ENCODE measurements at places on chromosomes 16 and 17.

DNA sequence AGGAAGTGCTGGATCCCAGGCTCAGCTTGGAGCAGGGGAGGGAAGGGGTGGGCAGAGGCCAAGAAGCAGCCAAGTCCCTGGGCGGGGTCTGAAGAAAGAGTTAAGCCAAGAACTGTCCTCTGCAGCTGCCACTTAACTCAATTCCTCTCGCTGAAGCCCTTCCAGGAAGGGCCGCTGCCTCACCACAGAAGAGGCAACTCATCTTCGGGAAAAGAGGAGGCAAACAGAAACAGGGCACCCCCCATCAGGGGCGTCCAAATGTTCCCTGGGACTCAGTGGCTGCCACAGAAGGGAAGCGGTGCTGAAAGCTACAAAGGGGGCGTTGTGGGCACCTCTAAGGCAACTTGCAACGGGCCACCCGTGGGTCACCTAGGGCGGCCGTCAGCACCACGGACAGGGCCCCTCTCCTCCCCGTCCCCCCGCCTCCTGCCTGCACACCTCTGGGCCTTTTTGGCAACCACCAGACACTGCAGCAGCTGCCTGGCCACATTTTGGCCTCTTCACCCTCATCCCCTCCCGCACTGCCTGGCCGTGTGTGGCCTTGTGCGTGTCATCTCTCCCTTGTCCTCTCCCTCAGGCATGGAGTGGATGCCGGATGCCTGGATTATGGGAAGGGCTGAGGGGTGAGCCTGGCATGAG lies 2.5 kb downstream of the TLCD3B start:
- no peak for DNase-seq

DNA sequence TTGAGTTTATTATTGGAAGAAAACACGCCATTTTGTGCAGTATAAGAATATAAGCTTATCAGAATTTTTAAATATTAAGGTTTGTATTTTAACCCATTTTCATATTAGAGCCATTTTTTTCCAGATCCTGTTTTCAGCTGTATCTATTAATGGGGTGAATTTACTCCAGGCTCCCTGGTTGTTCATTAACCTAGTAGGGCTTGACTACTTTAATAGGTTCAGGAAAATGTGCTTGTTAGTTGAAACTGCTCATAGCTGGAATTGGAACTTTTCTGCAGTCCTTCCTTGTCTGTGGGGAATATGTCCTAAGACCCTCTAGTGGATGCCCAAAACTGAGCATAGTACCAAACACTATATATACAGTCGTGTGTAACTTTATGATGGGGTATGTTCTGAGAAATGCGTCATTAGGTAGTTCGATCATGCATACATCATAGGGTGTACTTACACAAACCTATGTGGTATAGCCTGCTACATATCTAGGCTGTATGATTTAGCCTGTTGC lies 28.0 kb downstream of the NFAT5 start:
- no peak for DNase-seq

DNA sequence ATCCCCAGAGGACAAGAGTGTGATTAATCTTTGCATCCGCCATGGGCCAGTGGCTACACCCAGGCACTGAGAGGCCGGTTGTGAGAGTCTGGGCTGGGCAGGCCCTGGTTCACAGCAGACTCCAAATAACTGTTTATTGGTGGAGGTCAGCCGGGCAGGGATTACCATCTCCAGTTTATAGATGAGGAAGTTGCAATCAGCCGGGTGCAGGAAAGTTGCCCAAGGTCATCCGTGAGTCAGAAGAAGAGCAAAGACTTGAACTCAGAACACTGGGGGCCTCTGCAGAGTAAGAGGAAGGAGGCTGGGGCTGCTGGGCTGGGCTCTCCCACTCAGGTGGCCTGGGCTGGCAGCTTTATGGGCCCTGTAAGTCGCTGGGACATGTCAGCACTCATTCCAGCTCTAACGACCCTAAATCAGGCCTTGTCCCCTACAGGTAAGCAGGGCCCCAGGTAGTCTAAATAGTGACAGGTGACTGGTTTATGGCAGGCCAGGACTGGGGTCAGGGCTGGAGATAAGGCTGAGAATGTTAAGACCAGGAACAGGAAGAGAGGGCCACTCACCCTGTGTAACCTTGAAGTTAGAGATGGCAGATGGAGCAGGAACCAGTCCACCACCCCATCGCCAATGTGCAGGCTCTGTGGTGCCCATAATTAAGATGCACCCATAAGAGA lies 2.1 kb upstream of the CA4 start:
- no peak for DNase-seq

DNA sequence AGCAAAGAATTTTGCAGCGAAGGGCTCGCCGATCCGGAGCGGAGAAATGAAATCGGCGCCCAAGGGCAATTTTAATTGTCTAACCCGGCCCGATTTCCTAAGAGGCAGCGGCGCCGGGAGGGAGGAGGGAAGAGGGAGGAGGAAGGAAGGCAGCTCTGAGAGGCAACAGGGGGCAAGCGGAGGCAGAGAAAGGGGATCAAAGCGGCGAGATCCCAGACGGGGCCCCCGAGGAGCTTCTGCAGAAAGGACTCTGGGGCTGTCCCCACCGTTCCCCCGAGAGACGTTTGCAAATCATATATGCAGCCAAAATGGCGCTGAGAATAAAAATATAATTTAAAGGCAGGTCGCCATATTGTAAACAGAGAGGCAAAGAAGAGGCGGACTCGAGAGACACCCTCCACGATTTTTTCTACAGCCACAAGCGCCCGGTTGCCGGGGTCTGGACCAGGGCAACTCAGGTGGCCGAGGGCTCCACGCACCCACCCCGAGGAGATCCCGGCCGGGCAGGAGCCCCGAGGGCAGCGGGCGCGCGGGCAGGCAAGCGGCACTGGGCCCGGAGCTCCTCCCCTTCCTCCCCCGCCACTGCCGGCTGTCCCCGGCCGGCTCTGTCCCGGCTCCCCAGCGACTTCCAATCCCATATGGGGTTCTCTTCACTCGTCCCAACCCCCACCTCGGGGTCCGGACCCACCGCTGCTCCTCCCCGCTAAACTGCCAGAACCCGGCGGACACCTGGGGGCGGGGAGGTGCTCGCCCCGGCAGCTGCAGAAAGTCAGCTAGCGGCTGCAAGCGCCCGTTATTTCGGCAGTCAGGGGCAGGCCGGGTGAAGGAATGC lies 1.9 kb downstream of the PHF12 start:
- peak; percentile 27 for DNase-seq

GRCh38 chr16:46923513-46924295 lies 39.5 kb downstream of the GPT2 start:
- DNase-seq = no peak

DNA sequence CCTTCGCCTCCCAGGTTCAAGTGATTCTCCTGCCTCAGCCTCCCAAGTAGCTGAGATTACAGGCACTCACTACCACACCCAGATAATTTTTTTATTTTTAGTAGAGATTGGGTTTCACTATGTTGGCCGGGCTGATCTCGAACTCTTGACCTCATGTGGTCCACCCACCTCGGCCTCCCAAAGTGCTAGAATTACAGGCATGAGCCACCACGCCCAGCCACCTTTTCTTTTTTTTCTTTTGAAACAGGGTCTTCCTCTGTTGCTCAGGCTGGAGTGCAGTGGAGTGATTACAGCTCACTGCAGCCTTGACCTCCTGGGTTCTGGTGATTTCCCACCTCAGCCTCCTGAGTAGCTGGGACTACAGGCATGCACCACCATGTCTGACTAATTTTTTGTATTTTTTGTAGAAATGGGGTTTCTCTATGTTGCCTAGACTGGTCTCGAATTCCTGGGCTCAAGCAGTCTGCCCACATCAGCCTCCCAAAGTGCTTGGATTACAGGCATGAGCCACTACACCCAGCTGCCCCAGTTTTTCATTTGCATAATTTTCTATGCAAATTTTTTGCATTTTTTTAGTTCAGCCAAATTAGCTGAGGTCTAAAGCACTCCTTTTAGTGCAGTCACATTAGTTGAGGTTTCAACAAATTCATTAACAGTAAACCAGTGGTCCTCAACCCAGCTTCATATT lies 11.3 kb downstream of the WWP2 start:
- DNase-seq = no peak

- no peak for DNase-seq
Observed at GRCh38 chr16:75624921-75625334, 1.8 kb upstream of the ADAT1 start.

- no peak for DNase-seq
Observed at GRCh38 chr16:62870554-62870953, 834.3 kb upstream of the CDH8 start.

DNA sequence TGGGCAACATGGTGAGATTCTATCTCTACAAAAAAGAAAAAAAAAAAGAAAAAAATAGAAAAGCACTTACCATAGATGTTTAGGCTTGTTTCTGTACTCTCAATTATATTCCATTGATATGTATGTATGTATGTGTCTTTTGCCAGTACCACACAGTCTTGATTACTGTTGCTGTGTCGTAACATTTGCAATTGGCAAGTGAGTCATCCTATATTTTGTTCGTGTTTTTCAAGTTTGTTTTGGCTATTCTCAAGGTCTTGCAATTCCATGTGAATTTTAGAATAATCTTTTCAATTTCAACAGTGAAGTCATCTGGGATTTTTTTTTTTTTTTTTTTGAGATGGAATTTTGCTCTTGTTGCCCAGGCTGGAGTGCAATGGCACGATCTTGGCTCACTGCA lies 19.3 kb downstream of the SPECC1 start:
- DNase-seq = no peak

DNA sequence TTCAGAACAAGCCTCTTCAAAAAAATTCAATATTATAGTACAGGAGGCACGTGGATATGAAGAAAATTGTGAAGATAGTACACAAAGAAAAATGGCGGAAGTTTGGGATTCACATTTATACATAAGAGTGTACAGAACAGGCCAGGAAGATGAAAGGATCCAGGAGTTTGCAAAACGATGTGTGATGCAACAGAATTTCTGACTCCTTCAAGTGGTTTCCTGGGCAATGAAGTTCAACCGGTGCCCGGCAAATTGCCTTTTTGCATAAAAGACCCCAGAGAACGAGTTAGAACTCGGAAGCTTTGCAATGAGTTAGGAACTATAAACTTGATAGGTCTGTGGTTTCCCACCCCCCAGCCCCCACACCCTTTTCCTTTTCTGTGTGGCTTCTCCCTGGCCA lies 189.1 kb downstream of the SALL1 start:
- no peak for DNase-seq

- no peak for DNase-seq
Observed at GRCh38 chr16:25060920-25061319, 45.8 kb upstream of the ARHGAP17 start.

- no peak for DNase-seq
Observed at GRCh38 chr17:8019166-8019565, 16.8 kb downstream of the GUCY2D start.

DNA sequence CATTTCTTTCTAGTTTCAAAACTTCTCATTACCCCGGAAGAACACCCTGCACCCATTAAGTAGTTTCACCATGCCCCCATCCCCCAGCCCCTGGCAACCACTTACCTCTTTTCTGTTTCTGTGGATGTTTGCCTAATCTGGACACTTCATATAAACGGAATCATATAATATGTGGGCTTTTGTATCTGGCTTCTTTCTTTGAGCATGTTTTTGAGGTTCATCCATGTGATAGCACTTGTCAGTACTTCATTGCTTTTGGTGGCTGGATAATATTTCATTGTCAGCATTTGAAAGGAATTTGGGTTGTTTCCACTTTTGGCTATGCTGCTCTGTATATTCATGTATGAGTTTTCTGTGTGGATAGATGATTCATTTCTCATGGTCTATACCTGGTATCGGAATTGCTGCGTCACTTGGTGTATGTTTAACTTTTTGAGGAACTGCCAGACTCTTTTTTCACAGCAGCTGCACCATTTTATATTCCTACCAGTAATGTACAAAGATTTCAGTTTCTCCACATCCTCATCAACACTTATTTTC lies 30.0 kb upstream of the SLC5A10 start:
- no peak for DNase-seq

GRCh38 chr17:62134397-62134796 lies 69.3 kb upstream of the MED13 start:
- DNase-seq = no peak

DNA sequence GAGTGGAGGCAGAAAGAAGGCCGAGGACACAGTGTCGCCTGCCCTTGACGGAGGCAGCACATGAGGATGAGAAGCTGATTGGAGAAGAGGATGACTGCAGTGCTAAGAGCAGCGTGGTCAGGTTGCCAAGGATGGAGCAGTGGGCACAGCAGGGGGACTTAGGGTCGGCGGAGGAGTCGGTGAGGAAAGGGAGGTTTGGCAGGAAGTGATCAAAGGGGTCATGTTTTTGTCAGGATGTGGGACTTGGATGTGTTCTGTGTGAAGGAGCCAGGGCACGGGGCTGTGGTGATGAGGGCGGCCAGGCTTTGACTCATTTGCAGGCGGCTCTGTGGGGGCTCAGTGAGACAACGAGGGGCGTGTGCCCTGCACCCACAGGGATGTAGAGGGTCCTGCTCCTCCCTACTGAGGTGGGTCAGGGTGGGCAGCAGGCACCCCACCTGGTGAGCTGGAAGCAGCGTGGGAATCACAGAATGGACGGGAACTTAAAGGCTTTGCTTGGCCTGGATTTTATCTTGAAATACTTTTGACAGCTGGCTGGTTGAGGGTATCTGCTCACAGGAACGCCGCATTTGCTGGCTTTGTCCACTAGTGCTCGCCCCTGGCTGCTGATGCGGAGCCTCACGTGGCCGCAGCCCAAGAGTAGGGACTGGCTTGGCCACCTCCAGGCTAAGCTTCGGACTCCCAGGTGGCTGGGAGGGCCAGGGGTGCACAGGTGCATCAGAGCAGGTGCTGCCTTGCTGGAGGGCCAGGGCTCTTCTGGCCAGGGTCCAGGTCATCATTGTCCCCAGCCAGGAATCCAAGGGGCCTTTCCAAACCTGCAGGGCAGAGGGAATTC lies 6.0 kb downstream of the MPG start:
- DNase-seq = no peak
